ENCODE measurements at places on chromosomes 7 and 10.

DNA sequence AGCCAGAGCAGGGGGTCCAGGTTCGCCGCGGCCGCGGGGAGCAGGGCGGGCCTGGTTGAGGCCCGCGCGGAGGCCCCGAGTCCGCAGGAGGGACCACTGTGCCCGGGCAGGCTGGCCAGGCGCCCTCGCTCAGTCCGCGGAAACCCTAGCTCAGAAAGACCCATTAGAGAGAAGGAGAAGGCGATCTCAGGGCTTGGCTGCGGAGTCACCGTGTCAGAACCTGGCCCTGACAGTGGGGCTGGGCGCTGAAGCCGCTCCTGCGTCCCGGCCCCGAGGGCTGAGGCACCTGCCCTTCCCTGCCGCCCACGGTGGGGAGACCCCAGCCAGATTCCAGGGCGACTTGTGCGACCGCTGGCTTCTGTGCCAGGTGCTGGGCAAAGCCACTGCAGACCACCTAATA is 14.2 kb upstream of the EGFR start:
- no peak for DNase-seq

- DNase-seq: no peak
These were observed 108.7 kb upstream of the INSIG1 start for GRCh38 chr7:155188821-155189581.

- no peak for DNase-seq
These were observed 91.2 kb upstream of the INSIG1 start for GRCh38 chr7:155206318-155207020.

DNA sequence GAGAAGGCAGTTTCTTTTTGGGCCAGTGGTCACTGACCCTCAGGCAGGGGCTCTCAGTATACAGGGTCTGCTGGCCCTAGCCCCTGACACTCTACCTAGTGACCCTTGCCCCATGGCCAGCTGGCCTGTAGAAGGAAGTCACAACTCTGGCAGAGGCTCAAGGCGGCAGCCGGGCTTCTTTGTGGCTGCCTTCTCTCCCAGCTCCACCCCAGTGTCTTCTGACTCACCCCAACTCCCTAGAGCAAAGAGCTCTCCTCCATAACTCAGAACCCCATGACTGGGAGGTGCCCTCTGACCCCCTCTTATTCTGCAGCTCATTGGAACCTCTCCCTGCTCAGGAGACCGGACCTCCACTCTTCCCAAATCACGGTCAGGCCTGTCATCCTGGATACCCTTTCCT is 358.2 kb downstream of the FGFR2 start:
- no peak for DNase-seq

- DNase-seq: no peak
These were observed 10.6 kb downstream of the GPR146 start for GRCh38 chr7:1054861-1055450.

DNA sequence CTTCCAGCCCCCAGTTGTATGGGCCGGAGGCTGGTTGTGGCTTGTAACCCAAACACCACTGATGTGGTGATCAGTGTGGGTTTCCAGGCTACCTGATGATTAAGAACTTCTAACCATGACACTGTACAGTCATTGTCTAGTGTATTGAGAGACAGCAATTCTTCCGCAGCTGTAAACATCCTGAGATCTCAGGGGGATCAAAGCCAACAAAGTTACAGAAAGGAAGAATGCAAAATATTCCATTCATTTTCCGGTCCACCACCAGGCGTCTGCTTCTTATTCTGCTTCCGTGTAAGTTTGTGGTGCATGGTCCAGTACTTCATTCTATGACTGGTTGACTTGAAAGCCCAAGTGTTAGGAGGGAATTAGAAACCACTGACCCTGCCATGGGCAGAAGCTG is 10.3 kb upstream of the GLI3 start:
- DNase-seq: no peak

DNA sequence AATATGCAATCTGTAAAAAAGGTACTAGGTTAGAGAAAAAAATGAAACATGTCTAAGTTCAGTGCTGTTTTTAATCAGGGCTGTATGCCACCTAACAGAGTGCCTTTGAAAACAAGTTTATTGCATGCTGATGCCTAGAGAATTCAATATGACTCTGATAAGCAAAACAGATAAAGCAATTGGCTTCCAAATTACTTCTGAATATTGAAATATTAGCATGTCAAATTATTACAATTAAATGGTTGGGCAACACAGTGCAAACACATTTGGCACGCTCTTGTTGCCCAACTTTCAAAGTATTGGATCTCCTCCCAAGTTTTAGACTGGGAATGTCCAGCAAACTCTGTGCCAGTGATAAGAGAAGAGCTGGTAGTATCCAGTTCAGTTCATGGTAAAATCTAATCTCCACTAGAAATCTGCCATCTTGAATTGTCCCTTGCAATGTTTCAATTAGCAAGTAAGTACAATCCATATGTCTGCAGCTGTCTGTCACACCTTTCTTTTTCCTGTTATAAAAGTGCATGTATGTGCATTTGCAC is 65.2 kb upstream of the FAM133B start:
- no peak for DNase-seq

DNA sequence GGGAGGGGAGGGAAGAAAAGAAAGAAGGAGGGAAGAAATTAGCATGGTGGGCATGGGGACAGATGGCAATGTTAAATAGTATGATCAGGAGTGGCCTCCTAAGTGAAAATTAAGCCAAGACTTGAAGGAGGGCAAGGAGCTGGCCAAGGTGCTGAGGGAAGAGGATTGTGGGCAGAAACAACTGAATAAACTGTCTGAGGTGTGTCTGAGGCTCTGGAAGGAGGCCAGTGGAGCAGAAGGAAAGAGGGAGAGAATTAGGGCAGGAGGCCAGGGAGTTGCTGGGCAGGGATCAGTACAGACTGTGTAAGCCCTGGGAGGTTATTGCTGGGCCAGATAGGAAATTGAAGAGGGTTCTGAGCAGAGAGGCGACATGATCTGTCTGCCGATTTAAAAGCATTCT is 40.6 kb upstream of the VKORC1L1 start:
- DNase-seq: peak; percentile 52

DNA sequence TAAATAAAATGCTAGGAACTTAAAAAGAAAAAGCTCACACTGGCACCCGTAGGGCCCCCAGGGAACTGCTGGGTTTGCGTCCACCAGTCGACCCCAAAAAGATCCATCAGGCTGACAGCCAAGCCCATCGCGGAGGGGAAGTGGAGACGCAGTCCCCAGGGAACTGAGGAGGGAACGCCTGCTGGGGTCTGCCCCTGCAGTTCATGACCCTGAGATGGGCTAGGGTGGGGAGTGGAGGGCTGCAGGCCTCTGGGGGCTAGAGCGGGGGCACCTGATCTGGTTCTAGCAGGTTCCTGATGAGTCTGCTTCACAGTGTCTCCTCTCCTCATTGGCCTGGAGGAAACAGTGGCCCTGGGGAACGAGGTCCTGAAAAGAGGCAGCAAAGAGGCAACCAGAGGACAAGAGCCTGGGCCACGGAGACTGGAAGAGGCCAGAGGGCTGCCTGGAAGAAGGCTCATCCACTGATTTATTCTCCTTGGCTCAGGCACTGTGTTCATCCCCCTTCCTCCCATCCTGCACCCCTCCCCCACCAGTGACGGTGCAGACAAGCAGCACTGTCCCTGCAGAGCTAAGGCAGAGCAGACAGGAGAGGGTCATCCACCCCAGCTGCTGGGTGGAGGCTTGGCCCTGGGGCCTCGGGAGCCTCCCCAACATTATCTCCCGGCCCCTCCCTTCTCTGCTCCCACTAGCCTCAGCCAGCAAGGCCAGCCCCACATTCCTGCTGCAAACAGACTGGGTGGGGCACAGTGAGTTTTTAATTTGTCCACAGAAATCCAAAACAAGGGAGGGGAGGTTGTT is 24.7 kb upstream of the HSPA12A start:
- no peak for DNase-seq

- DNase-seq: no peak
These were observed 6.6 kb upstream of the FAM3C start for GRCh38 chr7:121402701-121403100.

DNA sequence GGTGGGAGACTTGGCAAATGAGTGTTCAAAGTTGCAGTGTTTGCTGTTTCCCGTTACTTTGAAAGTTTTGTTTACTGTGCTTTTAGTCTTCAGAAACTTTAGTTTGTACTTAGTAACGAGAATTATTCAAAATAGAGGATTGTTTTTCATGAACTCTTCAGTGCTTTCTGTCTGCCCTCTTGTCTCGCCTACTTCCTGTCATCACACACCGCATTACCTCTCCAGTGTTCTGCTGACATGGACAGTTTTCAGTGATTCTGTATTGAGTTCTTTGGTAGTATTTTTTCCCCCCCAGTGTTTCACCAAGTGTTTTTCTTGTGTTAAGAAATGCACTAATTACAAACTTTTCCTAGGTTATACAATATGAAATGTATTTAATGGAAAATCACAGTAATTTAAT is 207.0 kb downstream of the MLLT10 start:
- DNase-seq: no peak

GRCh38 chr10:49037187-49037586 is 78.1 kb downstream of the VSTM4 start:
- DNase-seq: no peak

DNA sequence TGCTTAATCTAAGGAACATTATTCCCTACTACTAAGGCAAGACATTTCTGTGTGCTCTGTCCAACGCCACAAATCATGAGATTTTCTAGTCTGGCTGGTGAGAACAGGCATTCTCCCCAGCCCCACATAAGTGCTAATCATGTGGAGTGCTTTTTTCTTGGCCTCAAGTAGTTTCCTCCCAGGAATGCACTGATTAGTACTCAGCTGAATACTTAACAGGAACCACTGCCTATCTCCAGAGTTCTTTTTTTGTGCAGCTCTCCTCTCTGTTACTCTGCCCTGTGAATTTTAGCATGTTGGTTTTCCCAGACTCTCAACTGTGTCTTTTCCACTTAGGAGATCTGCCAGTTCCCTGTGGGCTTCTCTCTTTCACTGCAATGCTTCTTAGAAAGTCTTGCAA is 1098.5 kb upstream of the LRRTM3 start:
- peak; percentile 5 for DNase-seq

GRCh38 chr10:4262449-4262848 is 477.4 kb upstream of the KLF6 start:
- no peak for DNase-seq
